Esophagus squamous epithelium (tissue), 5 donors: ENCODE measurements at places on chromosomes 16 and 17.

- DNase-seq: no peak
Observed at GRCh38 chr17:12896180-12896785, 107.0 kb downstream of the ARHGAP44 start.

DNA sequence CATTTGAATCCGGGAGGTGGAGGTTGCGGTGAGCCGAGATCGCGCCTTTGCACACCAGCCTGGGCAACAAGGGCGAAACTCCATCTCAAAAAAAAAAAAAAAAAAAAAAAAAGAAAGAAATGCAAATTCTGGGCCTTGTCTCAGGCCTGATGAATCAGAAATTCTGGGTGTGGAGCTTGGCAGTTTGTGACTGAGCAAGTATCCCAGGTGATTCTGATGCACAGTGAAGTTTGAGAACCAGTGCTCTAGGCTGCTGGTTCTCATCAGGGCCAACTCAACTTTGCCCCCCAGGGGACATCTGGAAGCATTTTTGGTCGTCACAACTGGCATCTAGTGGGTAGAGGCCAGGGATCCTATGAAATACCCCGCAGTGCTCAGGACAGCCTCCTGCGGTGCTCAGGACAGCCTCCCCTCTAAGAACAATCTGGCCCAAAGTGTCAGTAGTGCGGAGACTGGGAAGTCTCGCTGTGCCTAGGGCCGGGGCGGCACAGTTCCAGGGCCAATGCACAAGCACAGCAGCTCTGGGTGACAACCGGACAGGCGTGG lies 55.9 kb downstream of the SDK2 start:
- no peak for DNase-seq

DNA sequence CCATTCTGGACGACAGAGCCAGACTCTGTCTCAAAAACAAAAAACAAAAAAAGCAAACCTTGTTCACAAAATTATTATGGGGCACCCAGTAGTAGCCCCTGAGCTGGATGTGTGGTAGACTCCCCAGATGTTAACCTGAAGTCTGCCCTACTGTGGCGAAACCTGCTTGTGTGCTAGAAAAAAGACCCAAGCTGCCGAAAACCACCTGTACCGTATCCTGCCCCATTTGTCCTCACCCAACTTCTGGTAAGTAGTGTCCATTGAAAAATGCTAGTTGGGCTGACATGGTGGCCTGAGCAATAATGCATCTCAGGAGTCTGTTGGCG lies 9.1 kb downstream of the RMI2 start:
- no peak for DNase-seq

- no peak for DNase-seq
Observed at GRCh38 chr17:41580244-41580575, 6.5 kb downstream of the KRT14 start.

DNA sequence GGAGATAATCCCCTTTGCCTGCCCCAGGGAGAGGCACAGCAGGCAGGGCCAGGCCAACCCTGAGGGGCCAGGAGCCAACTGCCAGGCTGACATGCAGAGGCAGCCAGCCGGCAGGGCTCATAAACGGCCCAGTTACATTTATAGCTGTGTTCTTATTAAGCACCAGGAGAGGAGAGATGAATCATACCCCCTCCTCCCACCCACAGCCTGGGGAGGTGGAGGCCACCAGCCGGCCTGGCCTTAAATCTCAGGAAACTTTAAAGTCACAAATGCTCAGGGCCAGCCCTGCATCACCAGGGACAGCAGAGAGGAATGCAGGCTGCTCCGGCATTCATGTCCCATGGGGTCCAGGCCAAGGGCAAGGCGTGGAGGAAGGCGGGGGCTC lies 177.2 kb downstream of the TMEM132E start:
- no peak for DNase-seq

DNA sequence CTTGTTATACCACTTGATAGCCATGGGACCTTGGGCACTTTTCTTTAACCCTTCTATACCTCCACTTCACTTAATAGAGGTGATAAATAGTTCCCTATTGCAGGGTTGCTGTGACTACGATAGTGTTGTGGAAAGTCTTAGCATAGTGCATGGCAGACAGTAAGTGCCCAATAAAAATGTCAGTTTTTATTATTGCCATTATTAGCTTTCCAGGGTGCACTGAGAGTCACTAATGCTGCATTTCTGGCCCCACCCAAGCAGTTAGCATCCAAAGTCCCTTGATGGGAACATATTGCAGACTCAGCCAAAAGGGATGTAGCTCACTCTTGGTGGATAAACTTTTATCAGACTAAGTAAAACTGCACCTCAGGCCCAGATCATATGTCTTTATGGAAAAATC lies 41.5 kb upstream of the TEKT3 start:
- no peak for DNase-seq

DNA sequence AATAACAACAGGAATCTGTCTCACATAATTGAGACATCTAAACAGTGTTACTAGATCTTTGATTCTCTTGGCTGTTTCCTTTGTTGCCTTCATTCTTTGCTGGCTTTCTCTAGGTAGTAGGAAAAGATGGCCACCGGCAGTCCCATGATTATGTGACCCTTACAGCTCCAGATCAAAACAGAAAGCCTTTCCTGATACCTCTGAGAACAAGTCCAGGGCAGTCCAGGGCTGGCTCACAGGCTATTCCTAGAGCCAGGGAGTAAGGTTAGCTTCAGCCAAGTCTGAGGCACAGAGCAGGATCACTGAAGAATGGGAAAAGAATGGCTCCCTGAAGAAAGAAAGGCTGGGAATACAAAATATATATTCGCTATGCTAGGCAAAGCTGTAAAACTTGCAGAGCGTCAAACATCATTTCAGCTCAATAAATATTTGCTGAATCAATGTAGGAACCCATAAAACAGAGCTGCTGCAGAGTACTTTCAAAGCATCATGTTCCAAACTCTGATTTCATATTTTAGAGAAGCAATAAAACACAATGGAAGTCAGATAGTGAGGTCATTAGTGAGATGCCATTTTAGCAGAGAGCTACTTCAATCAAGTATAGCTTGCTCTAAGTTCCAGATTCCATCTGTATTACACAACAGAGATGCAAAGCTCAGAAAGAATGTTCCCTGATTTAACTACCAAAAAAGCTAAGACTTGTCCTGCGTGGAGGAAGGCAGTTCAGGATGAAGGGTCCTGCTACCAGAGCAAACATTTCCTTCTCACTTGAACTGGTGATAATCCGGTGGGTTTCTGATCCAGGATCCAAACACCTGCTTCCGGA lies 23.4 kb downstream of the ADAT1 start:
- DNase-seq: no peak

DNA sequence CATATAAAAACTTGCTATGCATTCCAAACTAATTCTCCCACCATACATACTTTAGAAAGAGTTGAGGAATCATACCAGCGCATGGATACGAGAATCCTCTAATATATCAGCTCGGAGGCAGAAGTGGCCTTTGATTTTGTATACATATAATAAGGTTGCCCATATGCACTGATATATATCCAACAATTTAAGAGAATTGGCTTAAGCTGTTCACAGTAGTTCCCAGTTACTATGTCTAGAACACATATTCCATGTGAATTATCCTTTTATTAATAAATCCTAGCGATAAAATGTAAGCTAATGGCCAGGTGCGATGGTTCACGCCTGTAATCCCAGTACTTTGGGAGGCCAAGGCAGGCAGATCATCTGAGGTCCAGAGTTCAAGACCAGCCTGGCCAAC lies 19.3 kb upstream of the ERN1 start:
- no peak for DNase-seq

GRCh38 chr17:43599835-43600234 lies 53.7 kb upstream of the ETV4 start:
- DNase-seq: no peak

DNA sequence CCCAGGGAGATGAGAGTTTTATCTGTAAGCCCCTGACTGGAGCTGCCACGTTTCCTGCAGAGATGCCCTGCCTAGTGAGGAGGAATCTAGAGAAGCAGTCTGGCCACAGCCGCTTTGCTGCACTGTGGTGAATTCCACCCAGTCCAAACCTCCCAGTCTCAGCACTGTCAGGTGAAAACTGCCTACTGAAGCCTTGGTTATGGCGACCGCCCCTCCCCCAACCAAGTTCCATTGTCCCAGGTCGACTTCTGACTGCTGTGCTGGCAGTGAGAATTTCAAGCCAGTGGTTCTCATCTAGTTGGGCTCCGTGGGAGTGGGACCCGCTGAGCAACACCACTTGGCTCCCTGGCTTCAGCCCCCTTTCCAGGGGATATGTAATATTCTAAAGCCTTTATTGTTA lies 10.2 kb upstream of the LYZL6 start:
- no peak for DNase-seq

- DNase-seq: no peak
Observed at GRCh38 chr17:45948498-45948880, 50.6 kb upstream of the STH start.

DNA sequence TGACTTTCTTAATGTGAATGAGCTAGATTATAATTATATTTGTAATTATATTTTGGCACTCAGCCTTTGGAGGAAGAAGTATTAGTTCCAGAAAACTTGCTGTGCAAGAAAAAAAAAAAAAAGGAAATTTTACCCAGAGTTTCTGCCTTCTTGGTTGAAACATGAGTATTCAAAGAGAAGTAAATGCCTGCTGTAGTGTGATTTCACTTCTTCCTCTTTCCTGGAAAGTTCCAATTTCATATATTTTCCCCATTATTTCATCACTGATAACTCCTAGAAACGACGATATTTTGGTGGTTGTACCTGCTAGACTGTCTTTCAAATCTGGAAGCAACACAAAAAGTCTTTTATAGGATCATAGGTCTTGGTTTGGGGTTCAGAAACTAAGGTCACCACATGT lies 20.4 kb upstream of the MPHOSPH6 start:
- DNase-seq: no peak

- no peak for DNase-seq
Observed at GRCh38 chr17:21361020-21361809, 14.9 kb upstream of the KCNJ12 start.

DNA sequence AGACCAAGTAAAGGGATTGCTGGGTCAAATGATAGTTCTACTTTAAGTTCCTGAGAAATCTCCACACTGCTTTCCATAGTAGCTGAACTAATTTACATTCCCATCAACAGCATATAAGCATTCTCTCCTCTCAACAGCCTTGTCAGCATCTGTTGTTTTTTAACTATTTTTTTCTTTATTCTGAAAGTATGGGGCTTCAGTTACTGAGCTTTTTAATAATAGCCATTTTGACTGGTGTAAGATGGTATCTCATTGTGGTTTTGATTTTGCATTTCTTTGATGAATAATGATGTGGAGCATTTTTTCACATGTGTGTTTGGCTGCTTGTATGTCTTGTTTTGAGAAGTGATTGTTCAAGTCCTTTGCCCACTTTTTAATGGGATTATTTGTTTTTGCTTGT lies 2.5 kb downstream of the KRTAP2-2 start:
- DNase-seq: no peak

DNA sequence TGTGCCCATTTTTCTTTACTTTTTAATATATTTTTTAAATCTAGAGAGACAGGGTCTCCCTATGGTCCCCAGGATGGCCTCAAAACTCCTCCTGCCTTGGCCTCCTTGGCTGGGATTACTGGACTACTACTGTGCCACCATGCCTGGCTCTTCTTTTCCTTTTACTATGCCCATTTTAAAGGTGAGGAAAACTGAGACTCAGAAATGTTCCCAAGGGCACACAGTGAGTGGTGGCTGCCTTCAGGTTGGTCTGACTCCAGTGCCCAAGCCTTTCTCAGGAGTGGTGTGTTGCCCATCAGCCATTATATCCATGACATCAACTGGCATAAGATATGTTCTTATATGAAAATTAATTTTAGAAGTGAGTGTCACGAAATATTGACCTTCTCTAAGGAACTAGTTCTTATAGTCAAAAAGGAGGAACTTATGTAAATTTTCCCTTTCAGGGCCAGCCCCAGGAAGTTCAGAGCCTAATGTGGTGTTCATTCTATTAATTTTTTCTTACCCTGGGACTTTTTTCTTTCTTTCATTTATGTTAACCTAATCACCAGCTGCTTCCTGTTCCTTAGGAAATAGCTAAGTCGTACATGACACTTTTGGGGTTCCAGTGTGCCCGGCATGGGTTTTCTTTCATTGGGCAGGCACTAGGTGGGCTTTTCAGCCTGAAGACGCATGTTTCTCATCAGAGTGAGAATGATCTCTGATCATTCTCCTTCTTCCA lies 17.9 kb upstream of the SPN start:
- no peak for DNase-seq
